ENCODE measurements at places on chromosomes 5 and 9.

GRCh38 chr9:16368237-16369087, 502.0 kb downstream of the BNC2 start:
- peak; percentile 5 for DNase-seq

GRCh38 chr9:130209422-130209821, 37.2 kb downstream of the NCS1 start:
- DNase-seq: no peak

GRCh38 chr9:110821064-110821463, 152.5 kb downstream of the MUSK start:
- no peak for DNase-seq

DNA sequence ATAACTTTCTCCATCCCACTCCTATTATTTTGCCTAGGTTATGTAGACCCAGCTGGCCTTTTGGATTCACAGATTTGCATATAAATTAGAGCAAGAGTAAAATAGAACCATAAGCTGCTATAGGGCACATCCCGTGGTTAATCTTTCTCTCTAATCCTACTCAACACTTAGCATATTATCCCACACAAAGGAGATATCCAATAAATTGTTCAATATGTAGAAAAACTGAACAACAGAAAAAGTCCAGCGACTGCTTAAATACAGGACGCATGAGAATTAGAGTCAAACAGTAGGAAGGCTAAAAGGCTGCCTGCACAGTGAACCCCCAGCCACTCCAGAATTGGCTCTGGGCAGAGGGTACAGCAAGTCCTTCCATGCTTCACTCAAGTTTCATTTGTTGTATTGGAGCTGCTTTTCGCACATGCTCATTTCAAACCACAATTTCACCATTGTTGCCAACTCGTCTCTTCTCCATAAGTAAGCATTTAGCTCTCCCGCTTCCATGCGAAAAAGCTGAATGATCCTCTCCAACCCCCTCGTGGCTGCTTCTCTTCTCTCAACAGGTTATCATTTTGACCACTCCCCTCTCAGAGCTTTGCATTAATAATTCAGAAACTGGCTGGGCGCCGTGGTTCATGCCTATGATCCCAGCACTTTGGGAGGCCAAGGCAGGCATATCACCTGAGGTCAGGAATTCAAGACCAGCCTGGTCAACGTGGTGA, 14.1 kb upstream of the IQGAP2 start:
- DNase-seq: no peak

DNA sequence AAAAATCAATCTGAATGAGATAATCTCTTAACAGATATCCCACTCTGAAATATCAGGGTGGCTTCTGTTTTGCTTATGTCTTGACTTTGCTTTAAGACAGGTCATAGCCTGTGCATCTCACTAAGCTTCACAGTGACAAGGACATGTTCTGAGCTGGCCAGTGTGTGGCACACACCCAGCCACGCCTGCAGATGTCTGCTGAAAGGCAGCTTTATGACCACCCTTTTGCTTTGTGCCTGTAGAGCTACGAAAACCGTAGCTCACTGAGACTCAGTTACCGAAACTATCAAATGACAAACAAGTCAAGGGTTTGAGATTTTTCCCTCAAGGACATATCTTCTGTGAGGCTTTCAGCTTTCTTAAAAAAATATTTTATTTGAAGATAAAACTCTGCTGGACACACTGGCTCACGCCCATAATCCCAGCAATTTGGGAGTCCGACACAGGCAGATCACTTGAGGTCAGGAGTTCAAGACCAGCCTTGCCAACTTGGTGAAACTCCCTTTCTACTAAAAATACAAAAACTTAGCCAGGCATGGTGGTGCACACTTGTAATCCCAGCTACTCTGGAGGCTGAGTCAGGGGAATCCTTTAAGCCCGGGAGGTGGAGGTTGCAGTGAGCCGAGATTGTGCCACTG, 233.2 kb downstream of the SPATA31A1 start:
- no peak for DNase-seq

DNA sequence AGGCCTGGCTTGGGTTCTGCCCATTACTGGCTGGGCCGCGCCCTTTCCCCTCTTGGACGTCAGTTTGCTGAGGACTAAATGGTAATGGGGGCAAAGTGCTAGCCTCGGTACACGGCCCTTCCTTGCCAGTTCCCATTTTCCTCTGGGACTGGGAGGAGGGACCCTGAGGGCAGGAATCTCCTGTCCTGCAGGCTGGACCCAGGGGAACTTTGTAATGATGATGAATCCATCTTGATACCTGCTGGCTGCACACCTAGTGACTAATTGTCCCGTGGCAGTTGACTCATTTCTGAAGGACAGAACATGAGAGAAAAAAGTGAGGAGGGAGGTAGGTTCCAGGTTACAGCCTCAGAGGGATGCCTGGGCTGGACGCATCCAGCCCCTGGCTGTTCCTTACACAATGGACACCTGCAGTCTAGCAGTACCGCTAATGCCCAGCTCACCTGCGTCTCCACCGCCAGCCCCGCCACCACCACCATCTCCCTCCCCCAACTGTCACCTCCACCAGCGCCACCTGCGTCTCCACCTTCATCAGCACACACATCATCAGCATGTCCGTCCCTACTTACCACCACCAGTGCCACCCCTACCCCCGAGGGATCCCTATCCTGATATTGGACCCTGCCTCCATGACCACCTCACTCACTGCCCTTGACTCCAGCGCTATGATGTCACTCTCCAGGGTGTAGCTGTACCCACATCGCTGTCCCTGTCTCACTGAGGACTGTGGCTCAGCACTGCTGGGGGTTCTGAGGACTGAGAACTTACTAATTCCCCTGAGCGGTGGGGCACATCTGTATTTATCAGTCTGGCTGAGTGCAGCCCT, 4.3 kb downstream of the CDHR2 start:
- no peak for DNase-seq

DNA sequence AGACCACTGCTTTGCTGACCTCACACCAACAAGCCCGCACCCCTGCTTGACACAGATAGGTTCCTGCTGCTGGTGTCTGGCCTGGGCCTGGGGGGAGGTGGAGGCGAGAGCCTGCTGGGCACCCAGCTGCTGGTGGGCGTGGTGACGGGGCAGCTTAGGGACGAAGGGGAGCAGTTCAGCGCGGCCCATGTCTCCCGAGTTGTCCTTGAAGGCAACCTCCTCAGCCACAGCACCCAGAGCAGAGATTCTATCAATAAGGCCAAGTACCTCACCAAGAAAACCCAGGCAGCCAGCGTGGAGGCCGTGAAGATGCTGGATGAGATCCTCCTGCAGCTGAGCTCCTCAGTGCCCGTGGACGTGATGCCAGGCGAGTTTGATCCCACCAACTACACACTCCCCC, 313.3 kb downstream of the NR2F1-AS1 start:
- DNase-seq: no peak
